ENCODE measurements at places on chromosomes 2 and 18.

DNA sequence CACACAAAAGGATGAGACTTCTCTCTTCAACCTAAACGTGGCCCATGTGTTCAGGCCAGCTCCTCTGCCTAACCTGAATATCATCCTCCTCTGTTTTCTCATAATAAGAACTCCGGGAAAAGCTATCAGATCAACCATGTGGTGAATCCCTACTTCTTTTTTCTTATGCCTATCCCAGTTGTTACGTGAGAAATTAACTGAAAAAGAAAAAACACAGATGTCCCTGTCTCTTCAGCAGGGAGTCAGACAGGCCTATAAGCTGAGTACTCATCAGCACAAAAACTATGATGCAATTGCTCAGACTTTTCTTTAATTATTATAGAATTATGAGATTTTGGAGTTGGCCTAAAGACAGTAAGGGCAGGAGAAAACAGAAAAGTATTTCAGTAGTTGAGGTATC, 613.0 kb upstream of the FSHR start:
- DNase-seq = no peak

DNA sequence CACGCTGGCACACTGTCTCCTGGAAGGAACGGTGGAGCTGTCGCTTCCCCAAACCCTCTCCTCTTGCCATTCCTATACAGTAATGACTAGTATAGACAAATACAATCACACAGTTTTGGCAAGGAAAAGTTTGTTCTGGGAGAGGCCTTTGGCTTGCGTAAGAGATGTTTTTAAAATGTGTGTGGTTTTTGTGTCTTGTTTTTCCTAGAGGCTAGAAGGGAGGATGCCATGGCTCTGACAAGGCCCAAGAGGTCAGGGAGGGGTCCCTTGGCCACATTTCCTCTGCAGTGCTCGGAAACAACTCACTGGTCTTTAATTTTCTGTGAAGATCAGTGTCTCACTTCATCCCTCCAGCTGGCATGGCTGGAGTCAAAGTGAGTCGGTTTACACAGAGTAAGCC, 195.9 kb downstream of the SH3RF3 start:
- DNase-seq = no peak

GRCh38 chr18:63848159-63848558, 39.3 kb upstream of the SERPINB2 start:
- peak; percentile 70 for DNase-seq

DNA sequence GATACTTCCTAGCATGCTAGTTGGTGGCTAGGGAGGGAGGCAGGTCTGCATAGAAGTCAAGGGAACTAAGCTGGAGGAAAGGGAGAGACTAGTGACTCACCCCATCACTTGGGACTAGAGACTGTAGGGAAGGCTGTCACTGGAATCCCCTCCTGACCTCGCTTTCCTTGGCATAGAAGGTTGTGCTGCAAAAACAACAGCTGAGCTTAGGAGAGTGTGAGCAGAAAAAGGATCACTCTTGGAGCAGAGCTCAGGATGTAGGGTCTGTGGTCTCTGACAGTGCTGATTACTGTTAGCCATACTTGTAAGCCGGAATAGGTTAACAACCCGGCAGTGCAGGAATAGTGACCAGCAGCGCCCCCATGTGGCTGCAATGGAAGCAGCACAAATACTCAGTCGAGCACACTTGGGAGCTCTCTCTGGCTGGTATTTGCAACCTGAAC, 66.9 kb upstream of the SMAD2 start:
- DNase-seq = peak; percentile 62

DNA sequence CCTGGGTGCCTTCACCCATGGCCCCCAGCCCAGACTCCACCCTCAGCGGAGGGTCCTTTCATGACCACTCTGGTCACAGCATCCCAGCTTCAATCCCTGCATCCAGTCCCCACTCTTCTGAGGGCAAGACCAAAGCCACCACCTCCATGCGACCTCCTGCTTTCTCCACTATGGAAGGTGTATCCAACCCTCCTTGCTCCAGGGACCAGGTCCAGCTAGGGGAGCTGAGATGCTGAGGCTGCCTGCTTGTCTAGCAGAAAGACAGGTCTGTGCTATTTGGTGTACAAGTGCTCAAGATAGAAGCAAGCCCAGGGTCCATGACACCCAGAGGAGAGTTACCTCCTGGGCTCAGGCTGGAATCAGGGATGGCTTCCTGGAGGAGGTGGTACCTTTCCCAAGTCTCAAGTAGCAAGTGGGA, 73.8 kb upstream of the RAB6C start:
- DNase-seq = no peak

DNA sequence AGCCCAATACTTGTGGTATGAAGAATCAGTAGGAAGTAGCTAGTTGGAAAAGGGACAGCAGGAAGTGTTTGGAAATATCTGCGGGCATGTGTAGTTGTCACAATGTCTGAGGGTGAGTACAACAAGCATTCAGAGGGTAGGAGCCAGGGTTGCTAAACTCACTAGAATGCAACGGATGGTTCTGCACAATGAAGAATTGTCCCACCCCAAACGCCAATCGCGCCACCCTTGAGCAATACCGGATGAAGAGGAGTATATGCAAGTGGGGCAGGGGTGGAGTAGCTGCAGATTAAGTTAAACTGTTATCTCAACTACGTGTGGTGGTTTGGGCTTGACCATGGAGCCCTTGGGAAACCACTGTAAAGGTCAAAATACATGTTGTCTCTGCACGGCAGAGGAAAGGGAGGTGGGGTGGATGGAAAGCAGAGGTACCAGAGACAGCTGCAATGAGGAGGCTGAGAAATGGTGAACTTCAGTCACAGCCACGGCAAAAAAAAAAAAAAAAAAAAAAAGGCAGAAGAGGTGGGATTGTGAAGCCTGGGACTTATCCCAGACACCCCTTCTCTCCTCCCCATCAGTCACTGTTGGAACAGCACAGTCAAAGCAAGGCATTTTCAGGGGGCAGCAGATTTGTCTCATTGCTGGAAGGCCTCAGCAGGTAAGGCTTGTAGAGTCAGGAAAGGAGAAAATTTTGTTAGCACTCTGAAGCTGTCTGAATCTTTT, 5.2 kb downstream of the CCL20 start:
- peak; percentile 64 for DNase-seq

DNA sequence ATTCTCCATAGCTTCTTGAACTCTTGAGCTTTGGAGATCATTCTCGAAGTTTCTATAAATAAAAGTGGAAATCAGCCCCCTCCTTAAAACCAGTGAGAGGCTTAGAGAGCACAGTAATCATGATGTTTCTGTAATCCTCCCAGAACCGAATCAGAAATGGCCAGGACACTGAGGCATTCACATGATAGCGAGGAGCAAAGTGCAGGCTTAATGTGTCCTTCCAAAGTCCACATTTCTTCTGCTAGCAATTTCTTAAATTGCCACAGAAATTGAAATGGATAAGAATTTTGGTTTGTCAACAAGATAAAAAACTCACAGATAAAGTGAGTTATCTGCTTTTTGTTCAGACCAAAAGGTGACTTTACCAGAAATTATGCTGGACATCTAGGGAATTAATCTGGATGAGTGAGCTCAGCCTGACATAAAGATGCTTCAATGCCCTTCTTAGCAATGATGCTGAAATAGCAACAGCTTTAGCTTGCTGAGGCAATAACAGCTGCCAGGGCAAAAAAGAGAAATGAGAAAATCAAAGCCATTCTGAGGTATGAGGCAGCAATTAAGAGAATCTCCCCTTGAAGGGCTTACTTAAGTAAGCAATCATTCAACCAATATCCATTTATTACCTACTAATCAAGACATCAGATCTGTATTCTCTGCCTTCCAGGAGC, 82.4 kb upstream of the PHLPP1 start:
- no peak for DNase-seq

DNA sequence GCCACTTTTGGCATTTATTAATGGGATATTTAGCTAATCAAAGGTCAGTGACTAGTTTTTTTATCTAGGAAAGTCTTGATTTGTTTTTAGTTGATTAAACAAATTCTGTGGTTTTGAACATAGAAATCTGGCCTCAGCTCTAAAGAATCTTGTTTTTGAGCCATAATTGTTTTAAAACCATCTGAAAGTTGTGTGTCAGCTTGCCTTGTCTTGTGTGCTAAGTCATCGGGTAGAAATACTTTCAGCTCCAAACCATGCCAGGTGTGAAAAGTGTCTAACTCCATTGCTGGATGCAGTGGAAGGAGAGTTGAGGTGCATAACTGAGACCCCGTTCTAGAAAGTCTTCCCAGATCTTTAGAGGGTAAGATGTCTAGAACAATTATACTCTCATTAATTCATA, 22.7 kb downstream of the FARP2 start:
- DNase-seq = no peak

- DNase-seq = no peak
Observed at GRCh38 chr2:26772064-26773001, 8.2 kb downstream of the SLC35F6 start.

GRCh38 chr2:152497481-152498052, 162.6 kb downstream of the FMNL2 start:
- no peak for DNase-seq

DNA sequence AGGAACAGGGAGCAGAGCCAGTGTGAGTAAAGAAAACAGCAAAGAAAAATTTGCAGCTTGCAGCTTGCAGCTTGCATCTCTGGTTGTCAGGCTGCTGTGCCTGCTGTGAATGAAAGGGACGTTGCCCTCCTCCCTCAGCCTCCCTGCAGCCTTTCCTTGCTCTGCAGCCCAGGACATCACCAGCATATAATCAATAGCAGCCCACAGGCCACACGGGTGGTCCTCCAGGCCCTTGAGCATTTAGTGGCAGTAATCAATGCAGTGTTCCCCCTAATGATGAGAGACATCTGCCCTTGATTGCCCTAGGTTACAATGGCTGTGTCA, 122.2 kb upstream of the TACR1 start:
- no peak for DNase-seq

DNA sequence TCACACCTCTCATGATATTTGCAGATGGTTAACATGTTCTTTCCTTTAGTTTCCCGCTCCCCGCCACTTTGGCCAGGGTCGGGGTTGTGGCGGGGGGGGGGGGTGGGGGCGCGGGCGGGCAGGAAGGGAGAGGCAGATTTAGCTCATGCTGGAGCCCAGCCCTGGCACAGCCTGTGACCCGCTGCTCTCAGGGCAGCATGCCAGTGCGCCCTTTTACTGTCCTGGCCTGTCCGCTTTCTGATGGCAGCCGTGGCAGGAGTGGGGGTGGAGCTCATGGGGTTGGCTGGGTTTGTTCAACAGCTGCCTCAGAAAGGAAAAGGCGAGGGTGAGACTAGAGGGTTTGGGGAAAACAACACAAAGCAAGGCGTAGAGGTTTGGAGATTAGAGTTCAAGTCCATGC, 56.1 kb downstream of the TNP1 start:
- DNase-seq = no peak

DNA sequence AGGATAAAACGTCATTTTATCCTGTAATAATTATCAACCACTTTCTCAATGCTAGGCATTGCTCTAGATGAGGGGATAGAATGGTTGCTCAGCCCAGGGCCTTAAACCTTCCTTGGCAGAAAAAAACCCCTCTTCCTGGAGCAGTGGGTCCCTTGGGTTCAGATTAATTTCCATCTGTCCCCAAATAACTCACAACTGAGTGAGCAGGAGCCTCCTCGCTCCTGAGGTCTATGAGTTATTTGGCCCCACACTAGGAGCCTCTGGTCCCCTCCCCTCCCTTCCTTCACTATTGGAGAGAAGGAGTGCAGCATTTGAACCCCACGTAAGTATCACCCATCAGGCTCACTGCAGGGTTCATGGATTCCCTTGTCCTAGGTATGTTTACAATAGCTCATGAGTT, 157.5 kb upstream of the FHL2 start:
- DNase-seq = no peak

DNA sequence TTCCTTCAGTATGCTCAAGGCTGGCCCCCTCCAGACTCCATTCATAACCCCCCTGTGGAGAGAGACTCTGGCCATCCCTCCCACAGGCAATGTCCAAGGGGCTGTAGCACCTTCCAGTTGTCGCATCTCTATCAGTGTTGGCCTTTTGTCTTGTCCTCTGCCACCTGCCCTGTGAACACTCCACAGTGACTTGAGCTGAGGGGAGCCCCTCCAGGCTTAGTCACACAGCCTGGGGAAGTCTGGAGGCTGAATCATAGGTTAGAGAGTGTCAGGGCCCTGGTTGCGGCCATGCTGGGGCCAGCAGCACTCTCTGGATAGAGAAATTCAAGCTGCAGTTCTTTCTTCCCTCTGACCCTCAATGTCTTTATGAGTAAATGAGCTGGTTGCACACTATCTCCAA, 64.7 kb downstream of the GYPC start:
- DNase-seq = no peak

DNA sequence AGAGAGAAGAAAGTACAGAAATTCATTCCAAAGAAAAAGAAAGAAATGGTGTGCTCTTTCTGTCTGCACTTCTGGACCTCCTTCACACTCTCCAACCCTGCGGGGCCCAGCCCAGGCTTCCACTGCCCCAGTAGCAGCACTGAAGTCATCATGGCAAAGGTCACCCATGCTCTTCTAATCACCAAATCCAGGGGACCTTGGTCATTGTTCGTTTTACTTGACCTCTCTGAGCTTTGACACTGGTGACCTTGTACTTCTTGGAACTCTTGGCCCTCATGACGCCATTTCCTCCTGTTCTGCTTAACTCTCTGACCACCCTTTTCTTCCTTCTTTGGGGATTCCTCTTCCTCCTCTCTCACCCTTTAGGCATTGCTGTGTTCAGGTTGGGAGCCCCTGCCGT, 105.6 kb downstream of the SMAD7 start:
- no peak for DNase-seq

DNA sequence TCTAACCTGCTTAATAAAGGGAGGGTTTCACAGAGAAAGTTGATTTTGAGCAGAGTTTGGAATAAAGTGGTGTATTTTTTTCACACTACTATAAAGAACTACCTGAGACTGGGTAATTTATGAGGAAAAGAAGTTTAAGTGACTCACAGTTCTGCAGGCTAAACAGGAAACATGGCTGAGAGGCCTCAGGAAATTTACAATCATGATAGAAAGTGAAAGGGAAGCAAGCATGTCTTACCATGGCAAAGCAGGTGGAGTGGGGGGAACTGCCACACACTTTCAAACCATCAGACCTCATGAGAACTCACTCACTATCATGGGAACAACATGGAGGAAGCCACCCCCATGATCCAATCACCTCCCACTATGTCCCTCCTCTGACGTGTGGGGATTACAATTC, 546.7 kb downstream of the EPHA4 start:
- DNase-seq = no peak

GRCh38 chr18:71105078-71105819, 816.4 kb downstream of the SOCS6 start:
- DNase-seq = no peak

GRCh38 chr2:182558564-182558963, 131.7 kb upstream of the PDE1A start:
- DNase-seq = no peak

DNA sequence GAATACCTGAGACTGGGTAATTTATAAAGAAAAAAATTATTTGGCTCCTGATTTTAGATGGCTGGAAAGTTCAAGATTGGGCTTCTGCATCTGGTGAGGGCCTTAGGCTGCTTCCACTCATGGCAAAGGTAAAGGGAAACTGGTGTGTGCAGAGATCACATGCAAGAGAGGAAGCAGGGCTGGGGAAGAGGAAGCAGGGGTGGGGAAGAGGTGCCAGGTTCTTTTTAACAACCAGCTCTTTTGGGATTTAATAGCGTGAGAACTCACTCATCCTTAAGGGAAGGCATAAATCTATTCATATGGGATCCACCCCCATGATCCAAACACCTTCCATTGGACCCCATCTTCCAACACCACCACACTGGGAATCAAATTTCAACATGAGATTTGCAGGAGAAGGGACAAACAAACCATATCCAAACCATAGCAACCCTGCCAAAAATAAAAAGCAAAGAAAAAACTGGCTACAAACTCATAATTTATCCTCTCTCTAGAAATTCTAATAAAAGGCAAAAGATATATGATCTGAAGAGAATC, 30.4 kb downstream of the PRKRA start:
- no peak for DNase-seq

GRCh38 chr2:199019898-199020507, 437.7 kb downstream of the SATB2 start:
- DNase-seq = peak; percentile 32
